Mucosa of descending colon (tissue), 3 donors: ENCODE measurements at places on chromosomes 1 and 21. TPM values are rescaled to one million over a fixed set of nuclear protein-coding genes. Genes with fewer than 3 reads are reported as not detected.
A peak's percentile ranks its signal among the peaks of the same experiment; 100 is the strongest.

TESK2 gene
- total RNA-seq, result 19.9 TPM

BGLAP gene
- total RNA-seq, result 1.4 TPM

NT5C1A gene
- total RNA-seq, result 0.27 TPM

KCNE2 gene
- total RNA-seq, result 0.84 TPM

FOXO6 gene
- 2.0 TPM for total RNA-seq

CCT3 gene
- total RNA-seq, result 133 TPM

SPRR1A gene
- not detected for total RNA-seq

CYP4X1 gene
- total RNA-seq, result 3.0 TPM

TNFRSF14 gene
- total RNA-seq, result 143 TPM

CDK18 gene
- total RNA-seq, result 41.2 TPM

LMOD1 gene
- 37.4 TPM for total RNA-seq

GRIK1 gene
- total RNA-seq, result not detected

KCNN3 gene
- total RNA-seq, result 2.0 TPM

DNA sequence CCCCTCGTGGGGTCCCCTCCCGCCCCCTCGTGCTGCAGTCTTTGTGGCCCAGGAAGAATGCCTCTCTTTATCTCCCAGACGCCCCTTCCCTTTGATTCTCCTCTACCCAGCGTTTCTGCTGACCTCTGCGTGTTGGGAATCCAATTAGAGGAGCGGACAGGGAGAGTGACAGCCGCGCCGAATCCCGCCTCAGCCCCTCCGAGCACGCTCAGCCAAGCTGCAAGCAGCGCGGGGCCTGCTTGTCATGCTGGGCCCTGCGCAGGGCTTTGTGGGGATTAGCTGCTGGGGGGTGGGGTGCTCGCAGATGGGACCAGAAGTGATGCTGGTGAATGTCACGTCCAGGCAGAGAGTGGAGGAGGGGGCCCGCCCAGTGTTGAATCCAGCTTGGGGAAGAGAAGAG lies 91.1 kb downstream of the EPHB2 start:
- DNase-seq, result no peak

- no peak for DNase-seq
Observed at GRCh38 chr1:247295746-247296145, 35.9 kb downstream of the ZNF496 start.

GRCh38 chr1:201090541-201090940 lies 21.7 kb downstream of the CACNA1S start:
- no peak for DNase-seq

- DNase-seq, result no peak
Observed at GRCh38 chr21:29638138-29638537, 301.7 kb downstream of the GRIK1 start.

DNA sequence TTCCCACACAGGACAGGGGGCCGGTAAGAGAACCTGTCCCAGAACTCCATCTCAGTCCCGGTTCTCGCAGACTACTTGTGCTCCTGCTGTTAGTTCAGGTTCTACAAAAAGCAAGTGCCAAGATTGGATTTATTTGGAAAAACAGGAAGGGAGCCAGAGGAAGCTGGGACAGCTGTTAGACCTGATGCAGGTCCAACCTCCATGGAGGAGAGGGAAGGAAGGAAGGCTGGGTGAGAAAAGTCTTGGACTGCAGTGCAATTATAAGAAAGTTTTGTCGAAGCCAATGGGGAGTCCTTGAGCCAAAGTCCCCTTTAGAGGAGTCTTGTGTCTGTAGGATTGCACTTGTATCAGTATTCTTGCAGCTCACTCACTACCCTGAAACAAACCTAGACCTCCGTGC lies 191.2 kb downstream of the GREM2 start:
- DNase-seq, result no peak

GRCh38 chr1:98668733-98669132 lies 7.2 kb downstream of the SNX7 start:
- DNase-seq, result no peak

DNA sequence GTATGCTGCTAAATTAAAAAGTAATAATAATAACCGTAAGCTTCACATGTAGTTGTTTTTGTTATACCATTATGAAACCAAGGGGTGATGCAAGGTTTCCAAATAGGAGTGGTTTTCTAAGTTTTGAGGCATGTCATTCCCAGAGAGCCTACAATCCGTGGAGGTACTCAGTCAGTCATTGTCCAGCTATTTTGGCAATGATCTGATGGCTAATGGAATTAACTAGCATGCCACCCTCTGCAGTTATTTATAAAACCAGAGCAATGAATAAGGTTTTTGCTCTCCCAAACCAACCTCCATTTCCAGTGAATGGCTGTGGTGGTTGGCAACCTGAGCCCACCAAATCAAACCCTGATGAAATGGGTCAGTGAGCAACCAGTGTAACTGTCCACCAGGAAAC lies 106.4 kb downstream of the TBX15 start:
- DNase-seq, result no peak

- DNase-seq, result no peak
Observed at GRCh38 chr21:30994932-30995331, 43.3 kb downstream of the KRTAP19-8 start.

GRCh38 chr1:112926858-112927257 lies 29.1 kb downstream of the SLC16A1 start:
- no peak for DNase-seq

- DNase-seq, result no peak
Observed at GRCh38 chr1:154851392-154852177, 18.5 kb downstream of the KCNN3 start.

DNA sequence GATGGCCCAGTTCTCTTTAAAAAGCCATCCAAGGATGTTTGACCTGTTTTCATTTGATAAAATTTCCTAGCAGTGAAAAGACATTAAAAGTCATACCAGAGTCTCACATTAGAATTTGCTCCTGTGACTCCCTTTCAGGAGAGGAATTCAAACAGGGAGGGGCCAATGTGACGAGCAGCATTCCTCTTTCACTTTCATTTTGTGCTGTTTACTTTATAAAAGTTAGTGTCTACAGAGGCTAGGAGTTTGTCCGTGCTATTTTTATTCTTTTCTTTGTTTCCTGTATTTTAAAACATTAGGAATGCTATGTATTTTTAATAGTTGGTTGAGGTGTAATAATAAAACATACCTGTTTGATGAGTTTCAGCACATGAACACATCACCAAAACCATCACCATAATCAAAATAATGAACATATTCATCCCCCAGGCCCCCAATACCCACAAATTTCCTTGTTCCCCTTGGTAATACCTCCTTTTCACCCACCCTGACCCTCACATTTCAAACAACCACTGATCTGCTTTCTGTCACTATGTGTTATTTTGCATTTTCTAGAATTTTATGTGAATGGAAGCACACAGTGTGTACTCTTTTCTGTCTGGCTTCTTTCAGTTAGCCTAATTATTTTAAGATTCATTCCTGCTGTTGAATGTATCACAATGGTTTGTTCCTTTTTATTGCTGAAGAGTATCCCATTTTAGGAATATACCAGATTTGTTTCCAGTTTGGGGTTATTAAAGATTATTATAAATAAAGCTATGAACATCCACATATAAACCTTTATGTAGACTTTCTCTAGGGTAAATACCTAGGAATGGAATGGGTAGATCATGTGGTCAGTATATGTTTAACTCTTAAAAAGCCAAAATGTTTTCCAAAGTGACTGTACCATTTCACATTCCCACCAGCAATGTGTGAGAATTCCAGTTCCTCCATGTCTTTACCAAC lies 129.5 kb downstream of the TENT5C start:
- peak; percentile 66 for DNase-seq

DNA sequence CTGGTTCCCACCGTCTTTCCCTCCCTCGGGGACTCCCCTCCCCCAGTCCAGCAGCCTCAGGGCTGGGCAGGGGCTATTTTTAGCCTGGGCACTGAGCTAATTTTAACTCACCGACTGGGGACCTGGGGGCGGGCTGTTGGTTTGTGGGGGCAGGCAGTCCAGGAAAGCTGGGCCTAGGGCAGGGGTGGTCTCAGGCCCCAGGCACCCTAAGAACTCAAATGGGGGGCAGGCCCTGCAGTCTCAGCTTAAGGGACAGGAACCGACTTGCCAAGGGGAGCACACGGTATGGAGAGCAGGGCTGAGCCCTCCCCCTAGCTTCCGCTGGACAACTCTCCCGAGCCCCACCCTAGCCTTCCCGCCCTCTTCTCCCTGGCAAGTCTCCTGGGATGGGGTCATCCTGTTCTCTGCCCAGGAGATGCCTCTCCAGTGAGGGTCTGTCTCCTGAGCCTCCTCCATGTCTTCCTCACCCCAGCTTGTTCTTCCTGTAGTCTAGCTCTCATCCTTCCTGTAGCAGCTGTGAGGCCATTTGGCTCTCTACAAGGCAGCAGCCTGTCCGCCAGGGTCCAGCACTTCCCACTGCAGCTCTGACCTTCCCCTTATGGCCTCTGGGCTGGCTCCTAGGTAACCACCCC lies 10.1 kb downstream of the MEF2D start:
- DNase-seq, result no peak

DNA sequence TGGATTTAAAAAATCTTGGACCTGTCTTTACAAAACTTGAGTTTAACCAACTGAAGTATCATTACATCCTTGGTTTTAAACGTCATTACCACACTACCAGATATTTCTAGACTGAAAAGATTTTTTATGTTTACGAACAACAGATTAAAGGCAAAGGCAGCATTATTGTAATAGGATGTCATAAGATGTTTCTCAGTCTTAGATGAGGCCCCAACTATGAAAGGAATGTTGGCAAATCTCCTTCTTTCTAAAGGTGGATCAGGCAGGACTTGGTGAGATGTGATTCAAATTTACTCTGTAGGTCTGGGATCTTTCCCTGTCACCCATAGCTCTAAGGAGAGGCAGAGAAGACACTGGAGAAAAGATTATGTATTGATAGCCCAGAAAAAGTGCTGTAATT lies 417.9 kb downstream of the PTBP2 start:
- DNase-seq, result no peak

DNA sequence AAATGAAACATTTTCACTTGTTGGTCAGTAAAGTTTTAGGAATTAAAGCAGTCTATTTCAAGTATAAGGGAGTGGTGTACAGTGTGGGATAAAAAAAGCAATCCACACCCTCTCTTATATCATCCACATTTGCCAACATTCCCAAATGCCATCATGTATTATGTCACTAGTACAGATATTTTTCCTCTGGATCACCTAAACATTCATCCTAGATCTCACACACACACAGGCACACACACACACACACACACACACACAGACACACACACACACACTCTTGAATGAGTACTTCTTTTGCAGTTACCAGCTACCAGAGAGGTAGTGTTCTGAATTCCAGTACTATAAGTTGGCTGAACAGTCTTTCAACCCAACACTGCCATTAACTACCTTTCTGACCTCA lies 1369.1 kb upstream of the ADGRL4 start:
- no peak for DNase-seq

- DNase-seq, result no peak
Observed at GRCh38 chr1:226714148-226714547, 24.9 kb downstream of the ITPKB start.

DNA sequence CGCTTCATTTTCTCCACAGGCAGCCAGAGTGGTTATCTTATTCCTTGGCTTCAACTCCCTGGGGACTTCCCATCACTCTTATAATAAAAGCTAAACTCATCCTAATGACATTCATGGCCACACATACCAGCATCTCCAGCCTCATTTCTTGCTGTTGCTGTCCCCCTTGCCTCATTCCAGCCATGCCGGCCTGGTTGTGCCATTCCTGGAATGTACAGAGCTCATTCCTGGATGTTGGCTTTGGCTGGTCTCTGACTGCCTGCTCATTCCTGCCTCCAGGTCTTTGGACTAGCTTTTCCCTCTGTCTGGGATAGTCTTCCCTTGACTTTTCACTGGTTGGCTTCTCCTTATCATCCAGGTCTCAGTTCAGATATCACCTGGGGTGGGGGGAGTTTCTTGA lies 2.4 kb upstream of the PEF1 start:
- no peak for DNase-seq

GRCh38 chr1:200351425-200351824 lies 58.4 kb downstream of the ZNF281 start:
- DNase-seq, result no peak

GRCh38 chr1:78436961-78437360 lies 53.8 kb upstream of the PTGFR start:
- no peak for DNase-seq

GRCh38 chr1:168939110-168939946 lies 167.2 kb upstream of the ATP1B1 start:
- no peak for DNase-seq

DNA sequence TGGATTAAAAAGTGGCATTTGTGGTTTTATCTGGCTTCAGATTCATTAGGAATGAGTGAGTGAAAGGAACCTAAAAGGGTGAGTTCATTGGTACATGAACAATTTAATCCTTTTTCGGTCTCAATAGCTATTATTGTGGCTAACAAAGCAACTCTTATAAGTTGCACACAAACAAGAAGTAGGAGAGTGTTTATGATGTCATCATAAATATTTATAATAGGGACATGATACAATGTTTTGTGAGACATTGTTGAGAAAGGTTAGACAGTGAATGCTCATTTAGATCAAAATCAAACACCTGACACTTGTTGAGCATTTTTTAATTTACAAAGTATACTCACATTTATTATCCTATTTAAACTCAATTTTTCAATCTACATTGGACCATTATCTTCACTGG lies 363.4 kb downstream of the PDE4B start:
- DNase-seq, result no peak

DNA sequence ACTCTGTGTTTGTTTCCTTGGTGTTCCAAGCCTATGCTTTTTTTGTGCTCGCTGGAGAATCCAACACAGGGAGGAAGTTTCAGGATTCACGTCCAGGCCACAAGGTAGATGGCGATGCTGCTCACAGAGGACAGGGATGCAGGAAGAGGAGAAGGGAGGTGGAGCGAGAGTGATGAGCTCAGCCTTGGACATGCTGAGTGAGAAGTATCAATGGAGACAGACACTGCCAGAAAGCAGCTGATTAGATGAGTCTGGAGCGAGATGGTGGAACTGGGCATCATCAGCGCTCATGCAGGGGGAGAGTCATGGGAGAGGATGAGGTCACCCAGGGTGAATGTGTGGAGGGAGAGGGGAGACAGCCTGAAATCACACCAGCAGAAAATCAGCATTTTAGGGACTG lies 110.0 kb downstream of the GLUL start:
- no peak for DNase-seq

DNA sequence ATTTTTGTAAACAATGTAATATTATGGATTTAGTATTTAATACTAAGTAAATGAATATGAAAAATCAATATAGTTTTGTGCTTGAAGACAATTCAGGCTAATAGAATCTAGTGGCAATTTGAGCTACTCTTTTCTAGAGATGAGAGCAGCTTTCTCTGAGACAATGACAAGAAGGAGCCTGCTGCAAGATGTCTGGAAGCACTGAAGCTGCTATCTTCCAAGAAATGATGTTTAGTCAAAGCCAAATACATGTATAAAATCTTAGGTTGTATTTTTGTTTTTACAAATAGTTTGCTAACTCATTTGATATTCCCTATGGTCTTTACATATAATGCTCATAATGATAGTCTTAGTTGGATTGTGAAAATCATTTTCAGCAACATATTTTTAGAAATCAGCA lies 103.9 kb upstream of the COL24A1 start:
- no peak for DNase-seq
